Esophagus squamous epithelium (tissue), 5 donors: ENCODE measurements at places on chromosomes 2 and 18.

DNA sequence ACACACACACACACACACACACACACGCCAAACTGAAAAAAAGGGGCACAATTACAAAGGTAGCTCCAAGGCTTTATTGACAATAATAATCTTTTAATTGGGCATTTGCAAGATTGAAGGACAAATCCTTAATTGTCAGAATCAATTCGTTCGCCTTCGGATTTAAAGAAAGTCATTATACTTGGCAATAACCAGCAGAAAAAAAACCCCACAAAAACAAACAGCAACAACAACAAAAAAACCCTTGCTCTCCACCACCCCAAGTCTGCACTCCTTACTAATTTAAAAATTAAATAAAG lies 1.8 kb upstream of the HOXD8 start:
- DNase-seq = no peak

GRCh38 chr2:241768850-241769249 lies 7.8 kb upstream of the GAL3ST2 start:
- DNase-seq = no peak

DNA sequence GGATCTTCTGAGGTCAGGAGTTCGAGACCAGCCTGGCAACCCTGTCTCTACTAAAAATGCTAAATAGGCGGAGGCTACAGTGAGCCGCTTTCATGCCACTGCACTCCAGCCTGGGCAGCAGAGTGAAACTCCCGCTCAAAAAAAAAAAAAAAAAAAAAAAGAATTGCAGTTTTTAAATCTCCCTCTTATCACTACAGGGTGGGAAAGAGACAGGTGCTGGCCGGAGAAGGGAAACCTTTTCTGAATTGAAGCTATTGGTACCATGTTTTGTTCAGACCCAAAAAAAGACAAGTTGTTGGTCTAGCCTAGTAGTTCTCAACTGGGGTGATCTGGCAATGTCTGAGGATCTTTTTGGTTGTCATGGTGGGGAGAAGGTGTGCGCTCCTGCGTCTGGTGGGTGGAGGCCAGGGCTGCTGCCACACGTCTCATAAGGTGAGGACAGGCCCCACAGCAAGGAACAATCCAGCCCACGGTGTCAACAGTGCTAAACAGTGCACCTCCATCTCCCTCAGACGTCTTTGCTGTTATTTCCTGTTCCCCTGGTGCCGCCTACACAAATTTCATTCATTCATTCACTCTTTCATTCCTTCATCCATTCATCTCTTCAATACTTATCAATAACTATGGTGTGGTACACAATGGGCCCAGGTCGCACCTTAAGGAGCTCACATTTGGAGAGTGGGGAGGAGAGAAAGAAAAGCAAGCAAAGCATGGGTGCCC lies 28.8 kb upstream of the ODC1 start:
- DNase-seq = no peak

- DNase-seq = no peak
Measured at GRCh38 chr2:199705538-199705937, 145.5 kb downstream of the FTCDNL1 start.

- no peak for DNase-seq
Measured at GRCh38 chr2:240447934-240448333, 12.5 kb downstream of the GPC1 start.

DNA sequence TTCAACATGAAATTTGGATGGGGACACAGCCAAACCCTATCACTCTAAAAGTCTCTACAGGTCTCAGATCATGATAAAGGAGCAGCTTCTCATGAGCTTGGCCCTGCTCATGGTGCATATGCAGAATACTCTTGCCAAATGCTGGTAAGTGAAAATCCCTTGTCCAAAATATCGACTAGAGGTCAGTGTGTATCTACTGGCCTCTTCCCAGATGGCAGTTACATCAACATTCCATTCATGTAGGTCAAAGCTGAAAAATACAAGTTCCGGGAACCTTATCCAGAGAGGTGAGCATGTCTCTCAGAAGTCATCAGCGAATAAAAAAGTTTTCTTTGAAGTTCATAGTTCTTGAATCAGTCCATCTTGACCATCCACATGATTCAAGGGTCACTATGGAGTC lies 7.6 kb upstream of the NT5C1B start:
- DNase-seq = no peak

- DNase-seq = no peak
Measured at GRCh38 chr2:118846442-118846952, 951 bp downstream of the EN1 start.

DNA sequence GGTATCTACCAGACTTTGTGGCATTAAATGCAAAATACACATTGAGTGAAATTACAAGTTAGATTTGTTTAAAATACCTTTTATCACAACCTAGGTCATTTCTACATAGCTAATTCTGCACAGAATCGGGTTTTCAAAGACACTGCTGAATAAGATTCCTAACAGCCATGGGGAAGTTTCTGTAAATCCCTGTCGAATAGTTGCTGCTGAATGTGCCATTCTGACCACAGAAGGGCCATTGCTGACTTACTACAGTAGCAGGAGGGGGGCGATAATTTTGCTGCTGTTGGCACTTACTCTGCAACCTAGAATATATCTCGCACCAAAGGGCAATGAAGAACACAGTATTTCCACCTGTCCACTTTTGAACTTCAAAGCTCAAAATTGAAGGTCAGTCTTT lies 232.8 kb downstream of the TCF4 start:
- no peak for DNase-seq

DNA sequence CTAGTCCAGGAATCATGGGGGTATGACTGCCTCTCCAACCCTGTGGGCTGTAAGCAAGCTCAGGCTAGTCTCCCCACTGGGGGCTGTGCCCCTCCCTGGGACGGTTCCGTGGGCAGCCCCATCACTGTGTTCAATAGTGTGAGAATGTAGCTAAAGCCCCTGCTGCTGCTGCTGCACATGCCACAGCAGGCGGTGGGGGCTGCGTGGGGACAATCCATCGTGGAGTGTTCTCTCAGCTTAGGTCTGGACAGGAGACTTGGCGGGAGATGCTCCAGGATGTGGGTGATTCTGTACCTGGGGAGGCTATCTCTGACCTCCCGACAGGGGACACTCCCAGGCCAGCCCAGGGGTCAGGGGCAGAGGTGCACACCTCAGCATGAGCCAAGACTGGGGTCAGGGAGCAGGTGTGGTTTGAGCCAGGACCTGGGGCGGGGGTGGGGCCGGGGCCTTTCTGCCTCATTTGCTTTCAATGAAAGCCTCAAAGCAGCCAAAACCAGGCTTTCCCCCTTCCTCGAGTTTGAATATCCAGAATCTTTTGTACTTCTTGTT lies 10.2 kb downstream of the PKDCC start:
- no peak for DNase-seq

GRCh38 chr2:79723830-79724229 lies 211.0 kb downstream of the CTNNA2 start:
- DNase-seq = no peak

DNA sequence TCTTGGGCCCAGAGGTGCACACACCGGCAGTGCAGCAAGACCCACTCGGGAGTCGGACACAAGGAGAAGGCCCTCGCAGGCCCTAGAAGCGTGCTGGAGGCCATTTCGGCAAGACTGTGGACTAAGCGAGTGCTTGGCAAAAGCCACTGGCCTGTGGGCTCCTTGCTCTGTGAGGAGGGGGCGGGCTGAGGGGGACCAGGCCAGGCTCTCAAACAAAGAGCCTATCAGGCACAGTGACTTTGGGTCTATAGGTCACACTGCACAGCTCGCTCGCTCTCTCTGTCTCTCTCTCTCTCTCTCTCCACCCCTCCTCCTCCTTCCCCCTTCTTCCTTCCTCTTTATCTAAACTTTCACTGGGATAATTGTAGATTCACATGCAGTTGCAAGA lies 23.6 kb upstream of the ZCCHC2 start:
- no peak for DNase-seq

- no peak for DNase-seq
Measured at GRCh38 chr2:217846321-217846743, 156.5 kb downstream of the TNS1 start.

DNA sequence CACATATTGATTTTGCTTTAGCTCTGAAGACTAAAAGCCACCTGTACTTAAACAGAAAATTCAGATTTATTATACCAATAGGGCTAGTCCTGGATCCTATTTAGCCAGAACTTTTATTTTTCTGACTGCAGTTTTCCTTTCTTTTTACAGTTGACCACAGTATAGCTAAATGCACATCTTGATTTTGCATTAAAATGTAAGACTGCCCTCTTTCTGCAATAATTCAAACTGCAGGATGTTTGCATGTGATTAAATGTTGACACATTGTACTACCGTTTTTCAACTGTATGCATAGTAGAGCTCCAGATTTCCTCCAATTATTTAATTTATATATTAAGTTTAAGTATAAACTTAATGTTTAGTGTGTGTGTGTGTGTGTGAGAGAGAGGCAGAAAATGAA lies 1262.9 kb downstream of the SUCLG1 start:
- no peak for DNase-seq

DNA sequence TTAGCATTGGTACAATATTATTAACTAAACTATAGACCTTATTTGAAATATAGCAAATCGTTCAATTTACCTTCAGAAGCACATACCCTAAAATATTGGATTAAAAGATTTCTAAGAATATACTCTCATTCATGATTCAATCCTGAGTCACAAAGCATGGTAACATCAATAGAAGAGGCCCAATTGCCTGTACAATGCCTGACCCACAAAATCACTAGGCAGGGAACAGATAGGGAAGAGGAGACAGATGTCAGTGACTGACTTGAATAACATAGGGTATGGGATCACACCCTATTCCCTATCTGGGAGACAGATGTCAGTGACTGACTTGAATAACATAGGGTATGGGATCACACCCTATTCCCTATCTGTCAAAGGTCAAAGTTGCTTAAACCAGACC lies 611.6 kb upstream of the VRK2 start:
- no peak for DNase-seq

DNA sequence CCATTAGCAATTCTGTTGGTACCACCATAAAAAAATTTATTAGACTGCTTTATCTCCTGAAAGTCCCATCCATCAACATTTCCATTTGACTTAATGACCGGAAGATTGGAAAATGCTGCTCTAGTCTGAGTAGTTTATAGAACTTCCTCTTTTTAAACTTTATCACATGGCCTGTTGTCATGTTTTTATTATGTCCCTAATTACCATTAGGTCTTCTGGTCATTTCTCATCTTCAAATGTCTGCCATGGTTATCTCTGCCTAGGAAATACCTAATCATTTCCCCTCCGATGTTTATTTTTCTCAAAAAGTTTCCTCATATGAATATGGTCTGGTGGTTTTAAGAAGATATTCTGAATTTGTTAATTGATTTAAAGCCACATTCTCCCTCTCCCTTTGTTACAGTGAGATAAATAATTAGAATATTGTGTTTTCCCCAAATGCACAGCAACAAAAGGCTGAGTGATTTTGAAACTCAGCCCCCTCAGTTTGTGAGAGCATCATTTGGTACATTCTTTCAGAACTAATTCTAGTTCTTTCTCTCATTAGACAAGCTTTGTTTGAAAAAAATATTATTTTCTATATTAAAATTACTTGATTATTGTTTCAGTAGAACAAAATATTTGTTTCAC lies 317.1 kb upstream of the ST6GAL2 start:
- DNase-seq = no peak

GRCh38 chr2:28166956-28167355 lies 225.7 kb upstream of the FOSL2 start:
- DNase-seq = no peak

GRCh38 chr2:10449838-10450691 lies 1.9 kb upstream of the ODC1 start:
- no peak for DNase-seq

- no peak for DNase-seq
Measured at GRCh38 chr2:109352056-109352897, 223.3 kb downstream of the SH3RF3 start.

- no peak for DNase-seq
Measured at GRCh38 chr18:73787316-73787715, 360.3 kb downstream of the FBXO15 start.

DNA sequence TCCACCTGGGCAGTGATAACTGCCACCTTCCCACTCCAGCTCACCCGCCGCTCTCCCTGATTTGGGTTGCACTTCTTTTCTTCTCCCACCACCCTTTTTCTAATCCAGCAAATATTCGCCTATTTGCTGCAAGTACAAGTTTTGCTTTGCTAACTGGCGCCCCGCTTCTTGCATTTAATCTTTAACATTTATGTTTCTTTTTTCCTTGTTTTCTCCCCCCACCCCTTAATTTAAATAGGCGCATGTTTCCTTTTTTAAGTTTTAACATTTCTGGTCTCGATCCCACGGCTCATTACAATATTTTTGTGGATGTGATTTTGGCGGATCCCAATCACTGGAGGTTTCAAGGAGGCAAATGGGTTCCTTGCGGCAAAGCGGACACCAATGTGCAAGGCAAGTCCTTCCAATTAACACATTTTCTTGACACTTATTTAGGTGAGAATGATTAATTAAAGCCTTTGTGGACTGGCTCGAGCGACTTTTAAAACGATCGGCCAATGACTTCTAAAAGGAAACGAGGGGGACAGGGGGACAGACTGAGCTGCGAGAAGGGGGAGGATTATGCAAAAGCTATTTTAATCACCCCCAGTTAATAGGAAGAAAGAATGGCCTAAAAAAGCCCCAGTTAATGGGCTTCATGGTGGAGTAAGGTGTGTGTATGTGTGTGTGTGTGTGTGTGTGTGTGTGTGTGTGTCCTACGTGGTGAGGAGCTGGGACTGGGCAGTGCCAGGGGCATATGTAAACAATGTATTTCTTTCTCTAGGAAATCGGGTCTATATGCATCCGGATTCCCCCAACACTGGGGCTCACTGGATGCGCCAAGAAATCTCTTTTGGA lies 1.6 kb downstream of the TBR1 start:
- DNase-seq = no peak

DNA sequence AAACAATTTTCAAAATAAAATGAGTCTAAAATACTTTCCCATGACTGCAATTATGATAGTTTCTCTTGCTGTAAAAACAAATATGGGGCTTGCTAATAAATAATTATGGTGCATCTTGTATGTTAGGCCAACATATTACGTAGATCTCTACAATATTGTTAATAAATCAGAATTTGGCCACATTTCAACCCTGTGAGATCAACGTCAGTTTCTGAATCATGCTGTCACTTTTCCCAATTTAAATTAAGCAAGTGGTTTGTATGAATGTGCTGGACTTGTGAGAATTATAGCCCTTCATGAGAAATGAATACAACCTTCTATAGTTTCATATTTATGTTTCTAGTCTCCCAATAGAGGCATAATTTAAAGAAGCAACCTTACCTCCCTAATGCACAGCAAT lies 808.9 kb downstream of the SUCLG1 start:
- no peak for DNase-seq

GRCh38 chr2:239912171-239912937 lies 112.8 kb downstream of the NDUFA10 start:
- DNase-seq = no peak

DNA sequence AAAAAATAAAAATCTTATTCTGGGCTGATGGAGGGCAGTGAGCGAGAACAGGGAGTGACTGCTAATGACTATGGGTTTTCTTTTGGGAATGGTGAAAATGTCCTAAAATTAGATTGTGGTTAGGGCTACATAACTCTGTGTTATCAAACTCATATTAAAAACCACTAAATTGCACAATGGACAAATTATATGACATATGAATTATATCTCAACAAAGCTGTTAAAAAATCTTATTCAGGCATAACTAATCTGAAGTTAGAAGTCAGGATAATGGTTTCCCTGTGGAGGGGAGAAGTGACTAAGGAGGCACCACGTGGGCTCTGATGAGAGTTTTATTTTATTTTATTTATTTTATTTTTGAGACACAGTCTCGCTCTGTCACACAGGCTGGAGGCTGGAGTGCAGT lies 32.1 kb upstream of the DPP4 start:
- no peak for DNase-seq

GRCh38 chr2:218366621-218367414 lies 10.2 kb downstream of the CATIP start:
- DNase-seq = no peak
